ENCODE measurements at places on chromosomes 16 and 17. TPM values are rescaled to one million over a fixed set of nuclear protein-coding genes. Genes with fewer than 3 reads are reported as not detected.

The ESRP2 gene
- total RNA-seq = 0.29 TPM

The SGF29 gene
- 21.2 TPM for total RNA-seq

The CHST6 gene
- 0.52 TPM for total RNA-seq

DNA sequence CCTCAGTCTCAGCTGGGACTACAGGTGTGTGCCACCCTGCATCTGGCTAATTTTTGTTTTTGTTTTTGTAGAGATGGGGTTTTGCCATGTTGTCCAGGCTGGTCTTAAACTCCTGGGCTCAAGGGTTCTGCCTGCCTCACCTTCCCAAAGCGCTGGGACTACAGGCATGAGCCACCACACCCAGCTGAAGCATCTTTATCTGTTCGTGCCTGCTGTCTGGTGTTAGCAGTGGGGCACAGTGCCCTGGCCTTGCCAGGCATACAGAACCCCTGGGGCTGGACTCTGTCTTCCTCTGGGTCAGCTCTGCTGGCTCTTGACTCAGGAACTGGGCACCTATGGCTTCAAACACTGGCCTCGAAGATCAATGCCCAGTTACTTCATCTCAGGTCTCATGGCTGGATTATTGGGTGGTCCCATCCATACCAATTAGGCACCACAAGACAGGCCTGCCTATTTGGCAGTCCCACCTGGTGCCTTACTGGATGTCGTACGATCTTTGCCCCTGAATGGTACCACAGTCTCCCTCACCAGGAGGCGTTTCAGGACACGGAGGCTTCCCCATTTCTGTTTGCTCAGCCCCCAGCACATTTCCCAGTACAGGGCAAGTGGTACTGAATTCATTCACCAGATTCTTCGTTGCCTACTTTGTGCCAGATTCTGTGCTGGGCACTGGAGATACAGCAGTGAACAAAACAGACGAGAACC, 99.3 kb downstream of the RAB11FIP4 start:
- no peak overlapping the region for H3K4me3 ChIP-seq

DNA sequence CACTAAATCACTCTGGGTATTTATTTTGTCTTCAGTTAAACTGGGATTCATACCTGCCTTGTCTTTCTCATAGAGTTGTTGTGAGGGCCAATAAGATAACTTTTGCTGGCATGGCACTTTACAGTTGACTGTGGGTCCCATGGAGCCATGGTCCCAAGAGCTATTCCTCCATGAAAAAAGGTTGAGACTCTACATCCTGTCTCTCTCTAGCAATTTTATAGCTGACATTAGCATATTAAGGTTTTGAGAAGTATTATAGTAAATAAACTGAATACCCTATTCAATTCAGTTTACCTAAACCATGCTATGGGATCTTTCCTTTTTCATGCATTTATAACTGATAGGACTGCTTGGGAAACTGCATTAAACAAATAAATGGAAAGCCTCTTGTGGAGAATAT, 17.4 kb downstream of the OGFOD1 start:
- H3K4me1 ChIP-seq = no peaks in the 10 kb centered on the region
- no peak overlapping the region for H3K27ac ChIP-seq
- no peaks in the 10 kb centered on the region for H3K36me3 ChIP-seq
- H3K27me3 ChIP-seq = no peaks in the 10 kb centered on the region
- no peak for DNase-seq
- H3K4me3 ChIP-seq = no peak overlapping the region

DNA sequence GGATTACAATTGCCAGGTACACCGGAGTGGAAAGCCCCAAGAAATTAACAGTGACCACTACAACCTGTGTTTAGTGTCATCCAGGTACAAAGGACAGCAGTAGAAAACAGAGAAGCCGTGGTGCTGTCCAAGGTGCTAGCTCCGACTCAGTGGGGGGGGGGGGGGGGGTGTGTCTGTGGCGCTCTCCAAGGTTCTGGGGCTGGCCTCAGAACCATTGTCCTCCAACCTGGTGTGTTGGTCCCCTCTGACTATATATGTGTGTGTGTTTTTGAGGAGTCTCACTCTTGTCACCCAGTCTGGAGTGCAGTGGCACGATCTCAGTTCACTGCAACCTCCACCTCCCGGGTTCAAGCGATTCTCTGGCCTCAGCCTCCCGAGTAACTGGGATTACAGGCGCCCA, 5.8 kb upstream of the ZNF23 start:
- DNase-seq = no peak
- H3K36me3 ChIP-seq = no peaks in the 10 kb centered on the region
- H3K27me3 ChIP-seq = no peaks in the 10 kb centered on the region
- no peak overlapping the region for H3K4me3 ChIP-seq
- no peak overlapping the region for H3K27ac ChIP-seq
